ENCODE measurements at places on chromosomes 4 and X.

GRCh38 chr4:120403296-120403695, 336.6 kb upstream of the MAD2L1 start:
- DNase-seq, result no peak

- DNase-seq, result no peak
Measured at GRCh38 chrX:43974741-43975465, 1.7 kb upstream of the NDP start.

GRCh38 chr4:58658701-58659100, 1548.5 kb upstream of the IGFBP7 start:
- DNase-seq, result no peak

DNA sequence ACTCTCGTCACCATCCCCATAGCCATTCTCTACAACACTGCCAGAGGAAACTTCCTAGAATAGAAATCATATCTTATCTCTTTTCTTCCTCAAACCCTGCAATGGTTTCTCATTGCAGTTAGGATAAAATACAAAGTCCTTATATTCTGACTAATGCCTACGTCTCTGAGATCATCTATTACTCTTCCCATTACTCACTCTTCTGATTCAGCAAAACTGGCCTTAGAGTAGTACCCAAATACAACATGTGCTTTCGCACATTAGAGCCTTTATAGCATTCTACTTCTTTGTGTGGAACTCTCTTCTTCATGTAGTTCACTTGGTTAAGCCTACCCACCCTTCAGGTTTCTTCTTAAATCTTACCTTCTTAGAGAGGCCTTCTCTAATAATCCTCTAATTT, 28.0 kb downstream of the LHFPL1 start:
- DNase-seq, result no peak

- DNase-seq, result no peak
Measured at GRCh38 chr4:150348079-150348478, 233.9 kb upstream of the MAB21L2 start.

- no peak for DNase-seq
Measured at GRCh38 chr4:80069108-80069836, 3.8 kb downstream of the ANTXR2 start.

GRCh38 chr4:28177641-28178040, 1317.0 kb downstream of the STIM2 start:
- no peak for DNase-seq

Measured in chondrocyte (in vitro differentiated cells).